ENCODE measurements at places on chromosomes 6 and 20. TPM values are rescaled to one million over a fixed set of nuclear protein-coding genes. Genes with fewer than 3 reads are reported as not detected.

Gene CAGE1
- 0.11 TPM for total RNA-seq

Gene SPINT3
- total RNA-seq, result not detected

Gene RBBP8NL
- total RNA-seq, result not detected

Gene LMBRD1
- total RNA-seq, result 50.2 TPM

Gene PPP1R3G
- 13.1 TPM for total RNA-seq

Gene ZKSCAN3
- 4.0 TPM for total RNA-seq

Gene CLDN20
- 0.19 TPM for total RNA-seq

Gene LRRC1
- total RNA-seq, result 1.1 TPM

Gene GTSF1L
- total RNA-seq, result not detected

Gene OR2H2
- total RNA-seq, result not detected

Gene QRSL1
- 22.0 TPM for total RNA-seq

Gene UNC5CL
- total RNA-seq, result 0.60 TPM

Gene CTAGE9
- not detected for total RNA-seq

- no peak for DNase-seq
Observed at GRCh38 chr6:79863566-79863965, 83.8 kb downstream of the ELOVL4 start.

GRCh38 chr6:84779380-84779779, 15.0 kb upstream of the TBX18 start:
- DNase-seq, result no peak

DNA sequence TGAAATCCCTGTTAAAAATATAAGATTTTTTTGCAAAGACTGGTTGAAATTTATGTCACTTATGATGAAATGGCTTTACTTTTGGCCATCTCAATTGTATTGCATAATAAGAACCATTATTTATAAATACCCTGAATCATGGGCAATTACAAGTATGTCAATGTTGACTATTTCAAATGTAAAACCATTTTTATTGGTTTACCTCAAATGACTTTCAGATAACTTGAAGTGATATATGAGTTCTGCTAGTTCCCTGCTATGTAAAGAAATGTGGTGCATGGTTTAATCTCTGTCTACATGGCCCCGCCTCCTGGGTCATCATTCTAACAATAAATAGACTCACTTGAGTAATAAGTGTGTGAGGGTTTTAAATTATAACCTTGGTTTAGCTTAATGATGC, 275.6 kb upstream of the PREP start:
- DNase-seq, result no peak

DNA sequence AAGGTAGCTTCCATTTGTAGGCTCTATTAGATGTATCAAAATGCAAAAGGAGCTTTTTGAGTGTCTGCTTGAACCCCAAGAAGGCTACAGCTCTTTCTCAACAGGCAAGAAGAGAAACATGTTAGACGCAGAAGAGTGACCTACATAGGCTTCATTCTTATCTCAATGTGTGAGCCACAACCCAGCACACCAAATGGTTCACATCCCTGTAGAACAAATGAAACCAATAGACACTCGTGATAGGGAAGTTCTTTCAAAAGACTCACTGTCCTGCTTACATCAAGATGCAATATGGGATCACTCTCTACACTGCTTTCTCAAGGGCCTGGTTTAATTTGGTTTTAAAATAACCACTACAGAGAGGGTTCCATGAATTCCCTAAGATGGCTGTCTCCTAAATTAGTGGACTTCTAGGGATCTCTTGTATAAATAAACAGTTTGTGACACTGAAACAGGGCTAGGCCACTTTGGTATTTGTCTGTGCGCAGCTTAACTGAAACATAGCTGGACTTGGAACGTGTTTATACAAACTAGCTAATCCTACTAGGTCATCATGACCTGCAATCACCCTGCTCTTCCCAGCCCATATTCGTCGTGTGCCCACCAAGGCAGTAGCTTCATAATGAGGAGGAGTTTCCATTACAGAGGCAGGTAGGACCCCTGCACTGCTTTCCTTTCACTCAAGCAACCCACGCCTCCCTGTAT, 225.4 kb upstream of the PREP start:
- DNase-seq, result no peak

- no peak for DNase-seq
Observed at GRCh38 chr20:60271597-60271996, 313.4 kb downstream of the CDH26 start.

DNA sequence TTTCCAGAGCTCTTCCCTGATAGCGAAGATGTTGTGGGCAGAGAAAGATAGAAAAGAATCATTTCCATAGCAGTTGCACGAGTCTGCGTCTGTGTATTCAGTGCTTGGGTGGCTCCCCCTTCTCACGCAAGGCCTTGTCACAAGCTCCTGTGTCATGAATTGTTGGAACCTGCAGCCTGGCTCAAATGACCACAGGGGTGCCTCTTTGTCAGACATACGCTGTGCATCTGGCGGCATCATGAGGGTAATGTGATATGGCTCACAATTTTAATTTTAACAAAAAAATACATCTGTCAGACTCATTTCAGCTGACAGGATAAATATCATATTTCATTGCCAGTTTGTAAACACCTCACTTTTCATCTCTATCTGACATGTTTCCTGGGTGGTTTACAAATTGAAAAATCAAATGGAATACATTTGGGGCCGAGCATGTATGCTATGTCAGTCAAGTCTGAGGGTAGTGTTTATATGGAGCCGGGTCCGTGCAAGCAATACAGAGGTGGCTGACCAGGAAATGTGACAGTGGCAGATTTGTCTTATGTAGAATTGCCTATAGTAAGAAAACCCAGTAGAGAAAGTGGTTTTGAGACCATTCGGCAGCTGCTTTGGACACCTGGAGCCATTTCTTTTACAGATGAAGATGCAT, 90.9 kb downstream of the CAP2 start:
- DNase-seq, result no peak

DNA sequence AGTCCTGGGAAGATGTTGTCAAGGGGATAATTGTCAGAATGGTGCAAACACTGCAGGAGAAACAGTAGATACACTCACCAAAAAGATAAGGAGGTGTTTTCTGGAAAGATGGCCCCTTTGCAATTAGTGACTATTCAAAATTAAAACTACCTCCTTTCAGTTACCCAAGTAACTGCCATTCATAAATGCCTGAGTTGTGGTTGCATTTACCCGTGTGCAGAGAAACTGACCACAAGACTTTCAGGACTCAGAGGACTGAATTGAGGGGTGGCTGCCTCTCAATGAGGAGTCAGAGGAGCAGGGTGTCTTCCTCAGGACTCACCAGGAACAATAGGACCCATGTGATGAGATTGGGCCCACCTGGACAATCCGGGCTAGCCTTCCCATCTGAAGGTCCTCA, 39.0 kb downstream of the GCM1 start:
- no peak for DNase-seq

DNA sequence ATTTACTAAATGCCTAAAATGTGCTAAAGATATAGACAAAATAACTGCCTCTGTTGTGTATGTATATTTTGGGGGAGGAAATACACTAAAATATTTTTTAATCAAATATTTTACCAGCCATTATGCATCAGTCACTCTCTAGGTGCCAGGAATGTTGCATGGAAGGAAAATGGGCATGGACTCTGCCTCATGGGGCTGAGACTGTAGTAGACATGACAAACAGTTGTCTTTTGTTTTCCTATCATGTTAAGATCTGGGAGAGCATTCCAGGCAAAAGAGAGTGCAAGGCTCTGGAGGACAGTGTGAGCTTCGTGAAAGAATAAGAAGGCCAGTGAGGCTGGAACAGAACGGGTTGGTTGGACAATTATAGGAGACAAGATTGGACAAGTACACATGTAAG, 26.5 kb downstream of the HLA-DOB start:
- DNase-seq, result no peak

DNA sequence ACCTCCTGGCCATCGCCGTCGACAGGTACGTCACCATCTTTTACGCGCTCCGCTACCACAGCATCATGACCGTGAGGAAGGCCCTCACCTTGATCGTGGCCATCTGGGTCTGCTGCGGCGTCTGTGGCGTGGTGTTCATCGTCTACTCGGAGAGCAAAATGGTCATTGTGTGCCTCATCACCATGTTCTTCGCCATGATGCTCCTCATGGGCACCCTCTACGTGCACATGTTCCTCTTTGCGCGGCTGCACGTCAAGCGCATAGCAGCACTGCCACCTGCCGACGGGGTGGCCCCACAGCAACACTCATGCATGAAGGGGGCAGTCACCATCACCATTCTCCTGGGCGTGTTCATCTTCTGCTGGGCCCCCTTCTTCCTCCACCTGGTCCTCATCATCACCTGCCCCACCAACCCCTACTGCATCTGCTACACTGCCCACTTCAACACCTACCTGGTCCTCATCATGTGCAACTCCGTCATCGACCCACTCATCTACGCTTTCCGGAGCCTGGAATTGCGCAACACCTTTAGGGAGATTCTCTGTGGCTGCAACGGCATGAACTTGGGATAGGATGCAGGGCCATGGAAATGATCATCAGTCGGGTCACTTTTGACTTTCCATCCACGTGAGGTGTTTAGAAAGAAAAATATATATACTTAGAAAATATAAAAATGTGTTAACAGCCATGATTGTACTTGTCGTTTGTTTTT, 868 bp downstream of the MC3R start:
- no peak for DNase-seq

GRCh38 chr20:33719277-33719988, 677 bp downstream of the PXMP4 start:
- no peak for DNase-seq

GRCh38 chr6:47714802-47715201, 16.4 kb downstream of the ADGRF4 start:
- no peak for DNase-seq

- DNase-seq, result no peak
Observed at GRCh38 chr6:159062564-159062945, 17.8 kb upstream of the TAGAP start.

- DNase-seq, result no peak
Observed at GRCh38 chr20:20237093-20237959, 130.6 kb upstream of the INSM1 start.

DNA sequence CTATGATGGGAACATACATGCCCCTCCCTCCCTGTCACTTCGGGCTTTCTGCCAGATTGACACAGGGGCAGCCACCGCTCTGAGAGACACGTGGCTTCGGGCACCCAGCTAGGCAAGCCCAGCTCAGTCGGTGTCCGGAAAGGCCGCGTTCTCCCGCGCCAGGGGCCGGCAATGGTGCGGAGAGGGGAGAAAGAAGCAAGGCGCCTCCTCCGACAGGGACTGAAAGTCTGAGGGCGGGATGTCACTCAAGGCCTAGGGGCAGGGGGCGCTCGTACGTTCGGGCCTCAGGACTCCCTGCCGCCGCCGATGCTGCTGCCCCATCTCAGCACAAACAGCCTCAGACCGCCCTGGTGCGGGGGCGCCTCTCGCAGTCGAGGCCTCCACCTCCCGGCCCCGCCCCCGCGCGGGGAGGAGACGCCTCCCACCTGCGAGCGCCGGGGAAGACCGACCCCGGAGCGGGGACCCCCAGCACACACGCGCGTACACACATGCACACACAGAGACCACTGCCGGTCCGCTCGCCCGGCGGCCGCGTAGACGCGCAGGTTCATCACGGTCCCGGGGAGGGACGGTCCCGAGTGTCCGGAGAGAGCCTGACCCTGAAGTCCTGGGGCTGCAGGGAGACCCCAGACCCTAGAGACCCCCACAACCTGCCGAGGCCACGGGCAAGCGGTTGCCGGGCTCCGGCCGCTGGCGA, 1.9 kb downstream of the GRM4 start:
- no peak for DNase-seq

GRCh38 chr6:109009962-109010704, 84.5 kb downstream of the SESN1 start:
- no peak for DNase-seq

- peak; percentile 60 for DNase-seq
Observed at GRCh38 chr20:63829945-63830835, 874 bp downstream of the ZBTB46 start.

DNA sequence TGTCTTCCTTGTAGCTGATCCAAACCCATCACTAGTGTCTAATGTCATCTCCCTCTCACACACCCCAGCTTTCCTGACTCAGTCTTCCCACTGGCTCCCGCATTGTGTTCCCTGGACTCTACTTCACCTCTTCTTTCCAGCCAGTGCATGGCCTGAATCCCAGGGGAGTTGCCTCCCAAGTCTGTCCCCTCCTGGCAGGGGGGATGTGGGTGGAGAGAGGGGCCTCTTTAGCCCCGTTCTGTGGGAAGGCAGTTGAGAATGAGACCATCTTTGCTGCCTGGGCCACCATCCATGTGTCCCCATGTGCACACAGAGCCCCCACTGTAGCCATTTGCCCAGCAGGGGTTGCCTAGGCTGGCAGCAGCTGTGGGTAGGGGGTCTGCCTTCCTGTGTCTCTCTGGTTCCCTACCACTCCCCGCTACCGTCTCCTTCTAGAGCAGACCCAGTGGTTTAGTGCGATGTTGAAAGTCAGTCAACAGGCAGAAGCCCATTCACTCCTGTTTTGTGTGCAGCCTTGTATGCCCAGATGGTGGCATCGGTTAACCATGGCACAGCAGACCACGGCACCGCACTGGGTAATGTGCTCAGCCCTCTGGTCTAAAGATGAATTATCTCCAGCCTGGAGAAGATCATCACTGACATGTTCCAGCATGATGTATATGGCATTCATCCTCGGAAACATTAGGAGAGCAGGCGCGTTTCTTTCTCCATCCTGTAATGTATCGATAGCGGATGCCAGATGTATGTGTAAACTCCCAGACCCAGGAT, 178.8 kb upstream of the SNX9 start:
- DNase-seq, result no peak

DNA sequence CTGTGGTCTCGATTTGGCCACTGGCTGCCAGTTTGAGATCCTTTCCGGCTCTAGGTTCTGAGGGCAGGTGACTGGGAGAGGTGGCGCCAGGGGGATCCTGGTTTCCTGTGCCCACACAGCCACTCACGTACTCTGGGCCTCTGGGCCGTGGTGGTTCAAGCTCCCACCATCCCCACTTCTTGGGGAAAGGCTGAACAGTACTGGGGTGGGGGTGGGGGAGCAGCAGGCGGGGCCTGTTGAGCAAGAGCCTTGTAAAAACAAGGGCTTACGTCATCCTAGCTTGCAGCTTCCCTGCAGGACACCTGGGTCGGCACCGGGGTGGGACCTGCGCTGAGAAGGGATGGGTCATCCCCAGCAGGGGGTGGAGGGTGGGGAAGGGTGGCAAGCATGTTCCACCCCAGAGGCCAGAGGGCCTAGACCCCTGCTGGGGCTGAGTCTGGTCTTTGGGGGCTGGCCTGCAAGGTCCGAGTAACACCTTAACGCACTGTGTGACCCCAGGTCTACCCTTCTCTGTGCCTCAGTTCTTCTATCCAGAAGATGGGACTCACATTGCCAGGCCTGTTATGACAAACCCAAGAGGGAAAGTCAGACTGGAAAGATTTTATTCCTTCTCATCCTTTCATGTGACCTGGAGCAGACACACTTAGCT, 3.1 kb upstream of the CEBPB start:
- no peak for DNase-seq

Data from Right ventricle myocardium inferior (tissue), 1 donor.